Stimulated activated CD4-positive, alpha-beta T cell treated with anti-CD3 and anti-CD28 coated beads, TNF-alpha, amount 100 ng/mL, for 4 hours (primary cell): ENCODE measurements at places on chromosomes 13 and 19.

GRCh38 chr19:10891405-10892086 is 20.2 kb downstream of the CARM1 start:
- DNase-seq: no peak

GRCh38 chr19:15448778-15449619 is 757 bp downstream of the WIZ start:
- DNase-seq: no peak

GRCh38 chr19:6272913-6273600 is 6.7 kb downstream of the MLLT1 start:
- no peak for DNase-seq

- no peak for DNase-seq
These were observed 288.0 kb upstream of the MAB21L1 start for GRCh38 chr13:35764326-35765015.
